Natural killer cell (primary cell): ENCODE measurements at places on chromosomes 1 and 21.

GRCh38 chr1:109190189-109190588 lies 23.5 kb upstream of the SARS1 start:
- H3K36me3 ChIP-seq = no peaks in the 10 kb centered on the region
- no peak for DNase-seq

DNA sequence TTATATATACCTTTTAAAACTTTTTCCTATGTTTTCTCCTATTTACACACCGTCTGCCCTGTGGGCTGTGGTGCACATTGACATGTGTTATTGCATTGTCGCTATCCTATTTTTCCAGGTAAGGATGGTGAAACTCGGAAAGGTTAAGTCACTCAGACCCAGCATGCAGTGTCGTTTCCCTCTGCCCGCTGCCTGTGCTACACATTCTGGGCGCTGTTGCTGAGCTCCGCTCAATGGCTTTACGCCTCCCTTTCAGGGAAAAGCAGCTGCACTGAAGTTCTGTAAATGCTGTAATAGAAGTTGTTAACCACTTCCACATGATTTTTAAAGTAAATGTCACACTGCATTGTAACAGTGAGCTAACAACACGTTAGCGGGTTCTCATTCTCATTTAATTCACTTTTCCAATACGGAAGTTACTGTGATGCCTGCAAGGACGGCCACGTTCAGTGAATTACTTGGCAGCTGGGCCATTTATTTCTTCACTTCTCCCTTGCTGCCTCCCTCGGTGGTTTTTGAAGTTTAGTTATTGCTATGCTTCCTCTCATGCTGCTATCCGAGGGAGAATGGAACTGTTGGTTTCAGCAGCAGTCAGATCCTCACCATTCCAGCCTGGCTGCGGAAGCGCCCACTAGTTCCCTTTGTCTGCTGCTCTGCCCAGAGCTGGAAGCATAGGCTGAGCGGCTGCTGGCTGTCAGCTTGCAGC lies 288.7 kb downstream of the SPATA17 start:
- H3K27me3 ChIP-seq = no peaks in the 10 kb centered on the region
- no peak overlapping the region for H3K27ac ChIP-seq
- H3K4me3 ChIP-seq = no peak overlapping the region
- DNase-seq = no peak

DNA sequence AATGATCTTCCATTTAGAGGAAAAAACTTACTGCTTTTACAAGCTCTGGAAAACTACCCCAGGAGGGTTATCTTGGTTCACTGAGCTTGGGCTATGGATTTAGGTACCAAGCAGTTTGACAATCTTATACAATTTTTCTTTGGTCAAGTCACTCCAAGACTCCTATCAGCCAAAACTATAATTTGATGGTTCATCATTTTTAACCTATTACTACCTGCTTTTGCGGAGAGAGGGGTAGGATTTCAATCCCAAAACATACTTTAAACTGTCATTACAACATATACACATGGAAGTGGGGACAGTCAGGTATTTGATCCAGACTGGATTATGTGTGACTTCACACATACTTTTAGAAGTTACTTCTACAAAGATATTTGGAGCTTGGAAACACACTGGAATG lies 71.8 kb downstream of the RUNX1 start:
- no peak overlapping the region for H3K27ac ChIP-seq
- no peaks in the 10 kb centered on the region for H3K36me3 ChIP-seq
- no peak for DNase-seq

- H3K4me3 ChIP-seq = no peak overlapping the region
- H3K27ac ChIP-seq = no peak overlapping the region
- DNase-seq = no peak
- no peaks in the 10 kb centered on the region for H3K4me1 ChIP-seq
- H3K27me3 ChIP-seq = no peaks in the 10 kb centered on the region
- H3K36me3 ChIP-seq = no peaks in the 10 kb centered on the region
Observed at GRCh38 chr1:187413405-187414169, 584.8 kb downstream of the PLA2G4A start.

- H3K4me1 ChIP-seq = no peaks in the 10 kb centered on the region
- H3K27ac ChIP-seq = no peak overlapping the region
- H3K36me3 ChIP-seq = no peaks in the 10 kb centered on the region
- peak; percentile 55 for DNase-seq
Observed at GRCh38 chr1:65235867-65236805, 73.2 kb upstream of the DNAJC6 start.

- peaks cover 75% of the 10 kb centered on the region for H3K4me1 ChIP-seq
- peak overlapping the region; percentile 12 for H3K27ac ChIP-seq
- H3K36me3 ChIP-seq = no peaks in the 10 kb centered on the region
- no peaks in the 10 kb centered on the region for H3K27me3 ChIP-seq
Observed at GRCh38 chr1:91876040-91876470, 9.9 kb downstream of the TGFBR3 start.

DNA sequence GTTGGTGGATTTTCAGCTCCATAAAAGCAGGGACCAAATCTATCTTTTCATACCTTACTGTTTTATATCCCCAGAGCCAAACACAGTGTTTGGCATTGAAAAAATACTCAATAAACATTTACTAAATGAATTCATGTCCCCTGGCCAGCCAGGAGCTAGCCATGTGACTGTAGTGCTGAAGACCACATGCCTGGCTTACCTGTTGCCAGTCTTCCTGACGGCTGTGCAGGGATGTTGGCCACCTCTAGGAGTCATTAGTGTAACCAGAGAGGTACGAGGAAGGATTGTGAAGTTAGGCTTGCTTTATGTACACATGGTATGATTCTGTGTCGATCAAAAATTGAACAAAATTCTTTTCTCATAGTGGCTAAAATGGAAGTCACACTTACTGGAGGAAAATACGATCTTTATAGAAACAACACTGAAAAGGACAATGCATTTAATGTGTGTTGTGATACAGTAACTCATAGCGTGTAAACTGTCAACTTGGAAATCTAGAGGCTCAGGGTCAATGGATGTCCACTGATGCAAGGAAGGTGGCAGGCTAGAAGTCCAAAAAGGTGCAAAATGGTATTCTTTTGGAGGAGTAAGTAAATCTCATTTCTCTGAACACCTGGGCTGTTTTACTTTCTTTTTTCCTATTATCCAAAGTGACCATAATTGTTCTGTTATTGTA lies 60.9 kb downstream of the FGGY start:
- no peak overlapping the region for H3K27ac ChIP-seq
- no peaks in the 10 kb centered on the region for H3K27me3 ChIP-seq
- no peaks in the 10 kb centered on the region for H3K4me1 ChIP-seq
- H3K36me3 ChIP-seq = no peaks in the 10 kb centered on the region
- H3K4me3 ChIP-seq = no peak overlapping the region

DNA sequence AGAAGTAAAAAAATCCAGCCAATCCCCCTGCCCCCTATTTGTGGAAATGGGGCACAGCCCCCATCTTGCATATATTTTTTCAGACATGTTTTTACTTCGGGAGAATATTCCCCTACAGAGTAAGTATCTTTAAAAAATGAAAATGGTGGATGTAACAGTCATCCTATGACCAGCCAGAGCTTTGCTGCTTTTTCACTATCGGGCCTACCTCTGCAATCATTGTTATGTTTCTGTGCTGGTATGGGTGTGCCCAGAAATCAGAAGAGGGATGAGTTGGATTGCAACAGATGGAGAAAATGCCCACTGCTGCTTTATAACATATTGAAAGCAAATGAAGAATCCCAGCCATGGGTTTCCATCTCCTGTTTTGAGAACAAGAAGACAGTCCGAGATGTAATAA lies 2.9 kb downstream of the CD247 start:
- DNase-seq = peak; percentile 24
- peak overlapping the region; percentile 96 for H3K4me3 ChIP-seq
- H3K27me3 ChIP-seq = no peaks in the 10 kb centered on the region
- peaks cover 54% of the 10 kb centered on the region for H3K36me3 ChIP-seq
- peaks cover 57% of the 10 kb centered on the region for H3K4me1 ChIP-seq

DNA sequence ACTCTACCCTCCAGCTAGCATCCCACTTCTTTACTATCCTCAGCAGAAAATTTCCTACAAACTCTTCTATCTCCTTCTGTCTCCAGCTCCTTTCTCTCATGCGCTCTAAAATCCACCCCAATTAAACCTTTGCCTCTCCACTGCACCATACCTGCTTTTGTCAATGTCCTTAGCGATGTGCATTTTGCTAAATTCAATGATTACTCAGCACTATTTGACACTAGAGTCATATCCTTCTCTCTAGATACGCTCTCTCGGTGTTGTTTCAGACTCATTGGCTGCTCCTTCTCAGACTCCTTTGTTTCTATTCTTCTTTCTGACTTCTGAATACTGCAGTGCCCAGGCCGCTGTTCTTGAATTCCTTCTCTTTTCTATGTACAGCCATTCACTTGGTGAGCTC lies 144.2 kb downstream of the HLX start:
- H3K4me3 ChIP-seq = no peak overlapping the region
- no peaks in the 10 kb centered on the region for H3K4me1 ChIP-seq
- H3K36me3 ChIP-seq = no peaks in the 10 kb centered on the region
- DNase-seq = no peak
- no peaks in the 10 kb centered on the region for H3K27me3 ChIP-seq

DNA sequence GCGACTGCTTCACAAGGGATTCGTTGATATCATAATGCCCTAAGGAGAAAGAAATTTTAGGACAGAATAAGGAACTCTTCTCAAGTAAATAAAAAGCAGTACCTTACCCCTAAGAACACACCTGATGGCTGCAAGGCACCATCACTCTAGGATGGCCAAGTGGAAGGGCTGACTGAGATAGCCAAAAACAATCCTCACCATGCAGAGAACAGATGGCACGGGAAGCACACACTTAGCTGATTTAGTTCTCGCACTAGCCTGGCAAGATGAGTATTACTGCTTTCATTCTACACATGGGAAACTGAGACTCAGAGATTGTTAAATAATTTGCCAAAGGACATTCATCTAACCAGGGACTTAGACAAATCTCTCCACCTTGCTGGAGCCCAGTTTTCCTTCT lies 43.8 kb downstream of the STPG1 start:
- H3K27ac ChIP-seq = no peak overlapping the region
- H3K4me3 ChIP-seq = no peak overlapping the region
- H3K27me3 ChIP-seq = no peaks in the 10 kb centered on the region
- no peaks in the 10 kb centered on the region for H3K36me3 ChIP-seq
- no peak for DNase-seq
